Activated T-cell treated with anti-CD3 and anti-CD28 coated beads, Interleukin-2, amount 50 U/mL, for 72 hours (primary cell): ENCODE measurements at places on chromosomes 11 and 22. TPM values are rescaled to one million over a fixed set of nuclear protein-coding genes. Genes with fewer than 3 reads are reported as not detected.
A peak's percentile ranks its signal among the peaks of the same experiment; 100 is the strongest.

Gene RBX1
- 48.2 TPM for total RNA-seq

Gene ARHGEF12
- total RNA-seq = 20.5 TPM

Gene SCT
- not detected for total RNA-seq

Gene KRTAP5-9
- total RNA-seq = not detected

Gene C11orf42
- not detected for total RNA-seq

Gene MRGPRX4
- not detected for total RNA-seq

GRCh38 chr11:26231252-26231661 lies 100.7 kb upstream of the ANO3 start:
- no peaks in the 10 kb centered on the region for H3K36me3 ChIP-seq
- H3K4me1 ChIP-seq = no peaks in the 10 kb centered on the region
- no peak for DNase-seq
- no peak overlapping the region for H3K4me3 ChIP-seq
- H3K27me3 ChIP-seq = no peaks in the 10 kb centered on the region

GRCh38 chr11:46302866-46303265 lies 25.4 kb downstream of the CREB3L1 start:
- DNase-seq = no peak
- H3K36me3 ChIP-seq = no peaks in the 10 kb centered on the region
- no peaks in the 10 kb centered on the region for H3K27me3 ChIP-seq
- H3K27ac ChIP-seq = no peak overlapping the region

DNA sequence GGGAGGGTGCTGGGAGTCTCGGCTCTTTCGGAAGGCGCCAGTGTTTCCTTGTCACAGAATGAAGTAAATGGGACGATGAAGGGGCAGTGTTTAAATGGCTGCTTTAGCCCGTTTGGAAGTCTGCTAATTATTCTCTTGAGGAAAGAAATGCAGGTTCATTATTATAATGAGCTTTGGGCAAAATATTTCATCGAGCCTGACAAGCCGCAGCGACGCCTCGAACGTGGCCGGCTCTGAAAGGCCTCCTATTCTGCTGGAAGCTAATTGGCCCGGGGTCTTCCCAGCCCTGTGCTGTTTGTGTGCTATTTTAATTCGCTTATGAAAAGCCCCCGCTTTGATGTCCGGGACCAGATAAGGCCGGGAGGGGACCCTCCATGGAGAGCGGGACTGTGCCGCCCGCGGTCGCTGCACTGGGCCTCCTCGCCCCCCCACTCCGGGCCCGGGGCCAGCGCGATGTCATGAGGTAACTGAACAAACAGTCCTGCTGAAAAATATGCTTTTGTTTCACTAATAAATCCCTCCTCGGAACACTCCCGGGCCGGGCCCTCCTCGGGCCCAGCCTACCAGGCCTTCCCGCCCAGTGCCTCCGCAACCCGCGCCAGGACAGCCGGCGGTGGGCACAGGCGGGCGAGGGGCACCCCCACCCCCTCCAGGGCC lies 78.4 kb downstream of the CDKN1C start:
- H3K4me3 ChIP-seq = no peak overlapping the region
- no peaks in the 10 kb centered on the region for H3K27me3 ChIP-seq
- H3K36me3 ChIP-seq = no peaks in the 10 kb centered on the region
- H3K4me1 ChIP-seq = peaks cover 16% of the 10 kb centered on the region

GRCh38 chr11:22787551-22788162 lies 41.9 kb downstream of the SVIP start:
- peak overlapping the region; percentile 32 for H3K27ac ChIP-seq
- peaks cover 8% of the 10 kb centered on the region for H3K4me1 ChIP-seq
- DNase-seq = peak; percentile 18
- no peak overlapping the region for H3K4me3 ChIP-seq
- no peaks in the 10 kb centered on the region for H3K27me3 ChIP-seq
- no peaks in the 10 kb centered on the region for H3K36me3 ChIP-seq

DNA sequence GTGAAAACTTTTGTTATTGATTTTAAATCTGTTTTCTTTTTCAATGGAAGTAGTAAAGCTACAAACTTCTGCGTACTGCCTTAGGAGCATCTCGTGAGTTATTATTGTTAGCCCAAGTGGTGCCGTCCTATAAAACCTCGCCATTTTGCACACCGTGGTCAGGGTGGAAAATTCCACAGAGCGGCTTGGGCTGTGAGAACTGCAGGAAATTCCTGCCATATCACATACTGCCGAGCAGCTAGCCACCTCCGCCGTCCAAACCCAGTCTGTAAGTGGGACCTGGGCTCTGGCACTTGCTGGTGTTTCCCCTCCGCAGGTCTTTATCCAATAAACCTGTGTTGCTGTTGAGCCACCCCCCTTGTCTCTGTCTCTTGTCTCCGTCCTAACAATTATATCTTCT lies 88.0 kb upstream of the POU2AF2 start:
- no peak for DNase-seq
- H3K4me3 ChIP-seq = no peak overlapping the region
- no peaks in the 10 kb centered on the region for H3K4me1 ChIP-seq

DNA sequence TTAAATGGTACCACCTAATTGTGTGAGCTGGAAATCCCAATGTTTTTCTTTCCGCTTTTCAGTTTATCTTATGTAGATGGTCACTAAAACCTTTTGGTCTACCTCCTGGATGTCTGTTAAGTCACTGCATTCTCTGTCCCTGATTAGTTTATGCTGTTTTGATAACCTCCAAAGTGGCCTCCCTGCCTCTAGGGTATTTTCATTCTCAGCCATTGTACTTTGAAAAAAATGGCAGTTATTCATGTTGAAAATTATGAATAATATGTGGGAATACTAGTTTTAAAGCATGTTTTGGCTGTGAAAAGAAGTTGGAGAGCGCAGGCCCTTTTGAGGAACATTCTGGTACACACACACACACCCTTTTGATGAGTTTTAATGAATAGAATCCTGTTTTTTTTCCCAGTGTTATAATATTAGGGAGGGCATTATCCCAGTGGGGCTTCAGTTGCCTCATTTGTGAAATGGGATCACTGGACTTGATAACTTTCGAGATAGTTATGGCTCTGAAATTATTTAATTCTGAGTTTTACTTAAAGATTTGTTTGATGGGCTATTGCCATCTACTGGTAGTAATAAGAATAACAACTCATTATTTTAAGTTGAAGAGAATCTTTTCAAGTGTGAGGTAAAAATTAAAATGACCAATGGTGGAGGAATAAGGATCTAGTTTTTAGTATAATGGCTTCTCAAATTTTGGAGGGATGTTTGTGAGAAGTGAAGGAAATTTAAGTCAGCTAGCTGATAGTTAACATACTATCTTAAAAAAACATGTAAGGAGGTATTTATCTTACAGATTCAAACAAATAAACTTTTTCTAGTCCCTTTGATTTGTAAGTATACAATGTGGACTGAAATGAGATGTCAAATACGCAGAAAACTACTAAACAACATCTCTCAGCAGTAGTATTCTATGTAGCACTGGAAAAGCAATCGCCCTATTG lies 3.9 kb downstream of the FDX1 start:
- no peak overlapping the region for H3K4me3 ChIP-seq
- no peaks in the 10 kb centered on the region for H3K27me3 ChIP-seq
- no peak for DNase-seq
- peaks cover 77% of the 10 kb centered on the region for H3K4me1 ChIP-seq
- H3K36me3 ChIP-seq = peaks cover 3% of the 10 kb centered on the region

DNA sequence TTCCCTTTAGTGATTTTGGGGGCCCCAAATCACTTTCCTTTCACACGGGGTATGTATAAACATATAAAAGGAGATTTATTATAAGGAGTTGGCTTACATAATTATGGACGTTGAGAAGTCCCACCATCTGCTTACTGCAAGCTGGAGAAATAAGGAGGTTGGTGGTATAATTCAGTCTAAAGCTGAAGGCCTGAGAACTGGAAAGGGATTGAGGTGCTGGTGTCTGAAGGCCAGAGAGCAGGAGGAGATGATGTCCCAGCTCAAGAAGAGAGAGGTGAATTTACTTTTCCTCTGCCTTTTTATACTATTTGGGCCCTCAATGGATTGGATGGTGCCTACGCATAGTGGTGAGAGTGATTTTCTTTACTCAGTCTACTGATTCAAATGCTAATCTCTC lies 1.3 kb upstream of the ZNF202 start:
- H3K4me3 ChIP-seq = peak overlapping the region; percentile 90
- H3K27me3 ChIP-seq = no peaks in the 10 kb centered on the region
- no peak for DNase-seq
- H3K36me3 ChIP-seq = peaks cover under 1% of the 10 kb centered on the region
- H3K27ac ChIP-seq = peak overlapping the region; percentile 13

- H3K4me1 ChIP-seq = peaks cover 12% of the 10 kb centered on the region
- no peak for DNase-seq
- H3K4me3 ChIP-seq = no peak overlapping the region
These were observed 374.5 kb downstream of the CADM1 start for GRCh38 chr11:115129473-115130289.

- peaks cover 76% of the 10 kb centered on the region for H3K27me3 ChIP-seq
- no peak for DNase-seq
- H3K27ac ChIP-seq = no peak overlapping the region
- H3K4me1 ChIP-seq = no peaks in the 10 kb centered on the region
These were observed 34.1 kb upstream of the GLYATL1 start for GRCh38 chr11:58905011-58905720.

GRCh38 chr11:135022454-135022853 lies 610.4 kb upstream of the B3GAT1 start:
- H3K36me3 ChIP-seq = no peaks in the 10 kb centered on the region
- no peak for DNase-seq
- no peaks in the 10 kb centered on the region for H3K27me3 ChIP-seq
- no peaks in the 10 kb centered on the region for H3K4me1 ChIP-seq
- H3K27ac ChIP-seq = no peak overlapping the region

GRCh38 chr11:73914284-73914683 lies 36.5 kb upstream of the DNAJB13 start:
- no peaks in the 10 kb centered on the region for H3K27me3 ChIP-seq
- peaks cover 6% of the 10 kb centered on the region for H3K36me3 ChIP-seq
- no peak overlapping the region for H3K27ac ChIP-seq
- no peak for DNase-seq
- H3K4me3 ChIP-seq = no peak overlapping the region

- H3K27ac ChIP-seq = no peak overlapping the region
- H3K36me3 ChIP-seq = no peaks in the 10 kb centered on the region
- peaks cover 69% of the 10 kb centered on the region for H3K27me3 ChIP-seq
- H3K4me1 ChIP-seq = peaks cover 19% of the 10 kb centered on the region
- no peak overlapping the region for H3K4me3 ChIP-seq
These were observed 5.4 kb downstream of the SCARF2 start for GRCh38 chr22:20432244-20432686.

GRCh38 chr22:38346506-38346905 lies 29.3 kb upstream of the CSNK1E start:
- H3K4me1 ChIP-seq = no peaks in the 10 kb centered on the region
- H3K27ac ChIP-seq = no peak overlapping the region
- no peak overlapping the region for H3K4me3 ChIP-seq
- no peaks in the 10 kb centered on the region for H3K36me3 ChIP-seq
- DNase-seq = no peak

DNA sequence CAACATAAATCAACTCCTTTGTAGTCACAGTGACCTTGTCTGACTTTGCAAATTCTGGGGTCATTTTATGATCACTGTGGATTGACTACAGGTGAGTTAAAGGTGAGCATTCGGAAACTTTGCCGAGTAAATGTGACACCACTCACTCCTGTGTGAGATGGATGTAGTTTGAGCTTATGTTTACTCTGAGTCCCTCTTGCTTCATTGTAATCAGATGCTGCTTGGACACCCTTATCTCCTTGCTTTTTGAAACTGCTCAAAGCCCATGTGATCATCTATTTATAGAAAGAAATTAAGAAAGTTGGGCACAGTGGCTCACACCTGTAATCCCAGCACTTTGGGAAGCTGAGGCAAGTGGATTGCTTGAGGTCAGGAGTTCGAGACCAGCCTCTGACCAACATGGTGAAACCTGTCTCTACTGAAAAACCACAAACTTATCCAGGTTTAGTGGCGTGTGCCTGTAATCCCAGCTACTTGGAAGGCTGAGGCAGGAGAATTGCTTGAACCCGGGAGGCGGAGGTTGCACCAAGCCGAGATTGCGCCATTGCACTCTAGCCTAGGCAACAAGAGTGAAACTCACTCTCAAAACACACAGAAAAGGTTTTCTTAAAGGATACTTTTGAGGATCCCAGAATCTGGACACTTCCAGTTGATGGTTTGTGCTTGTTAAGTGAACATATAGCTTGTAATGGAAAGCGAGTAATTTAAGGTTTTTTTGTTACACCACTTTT lies 7.2 kb downstream of the FAM118A start:
- H3K4me1 ChIP-seq = peaks cover 98% of the 10 kb centered on the region
- H3K27ac ChIP-seq = peak overlapping the region; percentile 32
- H3K4me3 ChIP-seq = no peak overlapping the region

DNA sequence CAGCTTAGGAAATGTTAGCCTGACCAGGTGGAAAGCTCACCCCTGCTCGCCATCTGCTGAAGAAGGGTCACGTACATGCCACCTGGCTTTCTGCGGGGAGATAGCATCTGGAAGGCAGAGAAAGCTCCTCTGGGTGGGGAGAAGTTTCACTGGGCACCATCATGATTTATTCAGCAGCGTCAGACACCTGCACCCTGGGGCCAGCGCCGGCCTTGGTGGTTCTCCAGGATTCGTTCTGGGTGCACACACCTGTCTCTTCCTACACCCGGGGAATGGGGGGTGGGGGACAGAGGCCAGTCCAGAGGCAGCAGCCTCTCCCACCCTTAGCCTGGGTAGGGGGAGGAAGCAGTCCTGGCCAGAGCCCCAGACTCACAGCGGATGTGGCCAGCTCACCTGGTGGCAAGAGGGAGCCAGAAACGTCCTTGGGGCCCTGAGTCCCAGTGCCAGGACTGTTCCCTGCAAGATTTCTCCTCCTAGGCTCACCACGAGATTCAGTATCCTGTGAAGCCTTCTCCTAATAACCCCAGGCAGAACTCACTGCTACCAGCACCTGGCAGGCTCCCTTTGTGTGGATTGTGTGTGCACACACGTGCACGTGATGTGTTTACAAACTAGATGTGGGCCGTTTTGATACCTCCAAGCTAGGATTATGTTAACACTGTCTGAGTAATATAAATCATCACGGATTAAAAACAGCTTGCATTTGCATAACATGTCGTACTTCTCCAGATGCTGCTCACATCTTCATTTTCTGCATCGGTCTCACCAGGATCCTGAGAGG lies 17.3 kb upstream of the RASD2 start:
- H3K4me3 ChIP-seq = no peak overlapping the region
- H3K27ac ChIP-seq = no peak overlapping the region
- no peaks in the 10 kb centered on the region for H3K36me3 ChIP-seq
- H3K27me3 ChIP-seq = peaks cover 18% of the 10 kb centered on the region
- no peaks in the 10 kb centered on the region for H3K4me1 ChIP-seq

DNA sequence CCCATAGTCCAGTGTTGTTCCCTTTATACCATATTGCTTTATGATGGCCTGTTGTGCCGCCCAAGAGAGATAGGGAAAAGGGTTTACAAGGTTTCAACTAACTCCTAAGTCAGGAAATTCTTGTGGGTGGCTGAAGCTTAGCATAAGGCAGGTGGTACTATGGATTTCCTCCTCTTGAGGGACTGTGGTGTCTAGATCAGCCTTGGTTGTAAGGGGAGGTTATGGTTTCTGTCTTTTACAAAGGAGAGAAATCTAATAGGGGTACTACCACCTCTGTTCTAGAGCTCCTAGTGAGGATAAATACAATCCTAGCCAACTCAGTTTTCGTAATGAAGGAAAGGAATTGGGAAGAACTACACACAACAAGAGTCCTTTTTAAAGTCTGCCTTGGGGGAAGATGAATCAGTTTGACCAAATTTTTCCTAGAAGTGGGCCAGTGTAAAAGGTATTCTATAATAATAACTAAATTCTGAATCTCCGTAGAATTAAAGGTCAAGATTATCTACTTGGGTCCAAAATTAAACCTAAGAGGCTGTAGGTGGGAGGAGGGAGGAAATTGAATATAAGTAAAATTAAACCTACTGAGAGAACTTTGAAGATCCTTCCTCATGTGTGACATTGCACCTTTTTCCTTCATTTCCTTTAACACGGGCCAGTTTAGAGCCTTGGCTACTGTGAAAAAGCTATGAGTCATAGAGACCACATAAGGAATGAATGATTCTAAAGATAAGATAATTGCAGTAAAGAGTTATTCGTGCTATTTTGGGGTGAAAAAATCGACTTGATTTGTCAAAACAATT lies 17.2 kb downstream of the DLAT start:
- H3K4me1 ChIP-seq = peaks cover 19% of the 10 kb centered on the region
- H3K27me3 ChIP-seq = no peaks in the 10 kb centered on the region
- H3K36me3 ChIP-seq = peaks cover 8% of the 10 kb centered on the region
- no peak overlapping the region for H3K4me3 ChIP-seq
